ENCODE measurements at places on chromosomes 2 and 18.
A peak's percentile ranks its signal among the peaks of the same experiment; 100 is the strongest.

- DNase-seq: no peak
Measured at GRCh38 chr2:39470580-39470979, 33.5 kb upstream of the MAP4K3 start.

- DNase-seq: no peak
Measured at GRCh38 chr2:30149976-30150375, 3.2 kb downstream of the YPEL5 start.

DNA sequence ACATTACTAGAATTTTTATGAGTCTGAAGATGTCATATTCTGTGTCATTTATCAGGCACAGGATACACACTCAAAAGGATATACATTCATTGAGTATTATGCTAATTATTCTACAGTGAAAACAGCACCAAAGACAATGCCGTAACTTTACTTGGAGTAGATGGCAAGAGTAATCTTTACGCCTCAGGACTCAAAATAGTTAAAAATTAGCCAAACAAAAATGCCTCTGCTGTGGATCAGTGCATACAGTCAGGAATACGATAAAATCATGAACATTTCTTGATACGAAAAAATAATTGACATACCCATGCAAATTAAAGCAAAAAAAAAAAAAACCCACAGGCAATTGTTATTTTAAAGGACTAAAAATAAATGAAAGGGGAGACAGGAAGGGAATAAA, 129.7 kb downstream of the NETO1 start:
- no peak for DNase-seq

GRCh38 chr2:27441958-27442919, at the start of gene KRTCAP3:
Gene KRTCAP3 (plus strand): TSS chr2:27442381. CDS start chr2:27442413, 32 bp downstream.
- peak; percentile 73 for DNase-seq

DNA sequence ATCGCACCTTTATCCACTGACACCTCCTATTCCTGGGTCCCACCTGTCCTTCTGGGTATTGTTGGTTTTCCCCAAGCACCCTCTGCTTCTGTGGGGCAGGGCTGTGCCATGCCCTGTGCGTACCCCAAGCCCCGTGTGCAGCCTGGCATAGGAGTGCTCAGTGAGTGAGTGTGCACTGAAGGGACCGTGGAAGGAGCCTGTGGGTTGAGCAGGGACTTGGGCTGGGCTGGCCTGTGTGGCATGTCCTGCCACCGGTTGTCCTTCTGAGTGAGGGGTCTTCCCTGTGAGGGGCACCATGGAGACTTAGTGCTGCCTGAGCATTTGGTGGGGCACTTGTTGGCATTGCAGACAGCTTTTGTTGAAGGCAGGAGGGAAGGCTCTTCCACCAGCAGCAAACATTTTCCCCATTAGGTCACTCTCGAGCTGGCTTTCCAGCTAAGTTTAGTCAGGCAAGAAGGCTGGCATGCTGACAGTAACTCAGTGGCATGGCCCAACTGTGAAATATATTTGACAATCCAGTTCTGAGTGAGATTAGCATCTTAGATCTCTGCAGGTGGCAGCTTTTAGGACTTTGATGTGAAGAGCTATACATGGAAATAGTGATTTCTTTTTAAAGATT, 64.7 kb downstream of the LPIN1 start:
- no peak for DNase-seq

DNA sequence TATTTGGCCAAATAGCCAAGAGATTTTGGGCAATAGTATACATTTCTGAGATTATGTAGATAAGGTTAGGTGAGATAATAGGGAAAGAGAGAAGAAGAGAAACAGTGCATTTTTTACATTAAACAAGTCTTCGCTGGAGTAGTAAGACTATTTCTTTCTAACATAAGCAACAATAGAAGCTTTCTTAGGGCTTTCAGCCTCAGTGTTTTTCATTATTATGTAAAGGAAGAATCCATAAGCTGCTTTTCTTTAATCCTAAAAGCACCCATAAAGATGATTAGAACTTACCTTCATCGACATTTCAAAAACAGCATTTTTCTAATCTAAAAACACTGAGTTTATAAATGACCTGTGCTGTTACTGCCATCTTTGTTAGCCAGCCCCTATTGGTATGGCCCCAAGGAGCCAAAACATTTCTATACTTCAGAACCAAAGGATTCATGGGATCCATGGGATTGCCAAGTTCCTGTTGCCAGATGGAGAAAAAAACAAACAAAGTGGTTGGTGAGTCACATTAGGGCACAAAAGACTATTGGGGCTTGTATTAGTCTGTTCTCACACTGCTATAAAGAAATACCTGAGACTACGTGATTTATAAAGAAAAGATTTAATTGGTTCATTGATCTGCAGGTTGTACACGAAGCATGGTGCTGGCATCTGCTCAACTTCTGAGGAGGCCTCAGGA, 88.2 kb downstream of the SCG2 start:
- no peak for DNase-seq

GRCh38 chr2:15259356-15259756, 301.8 kb downstream of the NBAS start:
- no peak for DNase-seq

DNA sequence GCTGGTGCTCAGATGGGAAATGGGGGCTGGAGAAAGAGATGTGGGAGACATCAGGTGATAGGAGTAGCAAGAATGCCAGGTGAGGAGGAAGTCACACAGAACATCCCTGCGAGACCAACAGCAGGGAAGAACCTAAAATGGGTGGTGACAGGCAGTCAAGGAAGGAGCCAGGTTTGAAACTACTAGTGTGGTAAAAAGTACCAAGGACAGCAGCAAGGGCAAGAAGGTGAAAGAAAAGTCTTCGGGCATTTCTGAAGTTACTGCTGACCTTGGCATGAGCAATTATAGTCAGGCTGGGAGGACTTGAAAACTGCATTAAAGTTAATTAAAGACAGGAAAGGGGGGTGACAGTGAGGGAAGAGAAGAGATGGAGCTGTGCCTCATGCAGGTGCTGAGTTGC, 410.4 kb downstream of the RAD51AP2 start:
- no peak for DNase-seq

DNA sequence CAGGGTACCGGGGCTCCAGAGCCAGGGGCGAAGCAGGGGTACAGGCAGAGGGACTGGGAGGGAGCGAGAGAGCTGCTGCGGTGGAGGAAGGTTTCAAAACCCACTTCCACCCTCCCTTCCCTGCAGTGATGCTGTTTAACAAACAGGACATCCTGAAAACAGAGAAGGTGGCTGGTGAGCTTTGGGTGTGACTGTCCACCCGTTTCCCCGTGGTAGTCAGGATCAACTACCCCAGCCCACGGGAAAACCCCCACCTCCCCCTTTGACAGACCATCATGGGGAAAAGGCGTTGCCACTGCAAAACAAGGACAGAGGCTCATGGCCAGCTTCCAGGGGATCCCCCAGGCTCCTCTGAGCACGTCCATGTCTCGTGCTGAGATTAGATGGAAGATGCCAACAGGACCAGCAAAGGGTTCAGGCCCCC, 12.9 kb downstream of the TMEM185B start:
- DNase-seq: no peak

DNA sequence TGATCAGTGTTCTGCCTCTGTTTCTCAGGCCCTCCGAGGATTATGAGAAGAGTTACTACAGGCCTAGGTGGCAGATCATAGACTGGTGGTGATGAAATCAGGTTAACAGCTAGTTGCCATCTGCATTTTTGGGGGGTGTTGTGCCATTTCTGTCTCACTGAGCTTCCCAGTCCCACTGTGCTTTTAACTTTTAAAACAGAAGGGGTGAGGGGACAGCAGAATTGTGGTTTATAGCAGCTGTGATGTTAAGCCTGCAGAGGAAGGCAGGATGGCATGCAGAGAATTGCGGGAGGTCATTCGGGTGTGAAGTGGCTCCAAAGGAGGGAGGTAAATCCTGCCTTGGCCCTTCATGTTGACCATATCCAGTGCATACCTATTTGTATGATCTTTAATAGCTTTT, 5.0 kb downstream of the CAB39 start:
- no peak for DNase-seq

DNA sequence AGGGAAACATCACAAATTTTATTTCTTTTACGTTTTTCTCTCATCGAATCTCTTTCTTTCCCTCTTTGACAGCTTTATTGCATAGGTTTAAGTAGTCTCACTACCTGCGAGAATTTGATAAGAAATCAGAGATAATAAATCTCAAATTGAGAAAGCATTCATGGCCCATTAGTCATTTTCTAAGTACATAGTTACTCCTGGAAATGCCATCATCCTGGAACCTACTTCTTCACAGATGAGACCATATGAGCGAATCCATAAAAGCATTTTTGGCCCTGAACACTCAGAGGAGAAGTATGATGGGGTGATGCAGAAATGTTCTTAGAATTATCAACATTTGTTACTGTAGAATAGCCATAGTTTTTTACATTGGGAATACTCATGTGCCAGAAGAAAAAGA, 138.0 kb upstream of the ARHGAP28 start:
- no peak for DNase-seq

- no peak for DNase-seq
Measured at GRCh38 chr2:4553241-4553640, 849.9 kb downstream of the DCDC2C start.

DNA sequence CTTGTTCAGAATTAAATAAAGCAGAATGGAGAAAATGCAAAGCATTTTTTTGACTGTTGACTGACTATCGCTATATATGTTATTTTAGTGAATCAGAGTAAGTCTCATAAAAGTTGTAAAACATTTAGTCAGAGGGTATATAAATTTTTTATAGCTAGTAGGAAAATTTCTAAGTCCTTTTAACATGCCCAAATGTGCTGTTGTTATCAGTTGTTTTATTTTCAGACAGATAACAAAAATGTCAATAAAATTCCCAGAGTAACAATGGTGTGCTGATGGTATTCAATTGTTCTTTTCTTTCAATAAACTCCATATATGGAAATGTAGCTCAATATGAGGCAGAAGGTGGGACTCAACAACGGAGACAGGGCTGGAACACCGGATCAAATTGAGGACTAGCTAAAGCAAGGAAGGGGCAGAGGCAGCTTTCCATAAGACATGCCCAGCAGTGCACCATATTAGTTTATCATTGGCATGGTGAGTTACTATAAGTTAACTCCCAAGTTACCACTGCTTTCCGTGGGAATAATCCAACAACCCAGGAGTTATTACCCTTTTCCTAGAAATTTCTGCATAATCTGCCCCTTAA, 26.6 kb downstream of the GULP1 start:
- no peak for DNase-seq

Data from progenitor cell of endocrine pancreas (in vitro differentiated cells).